ENCODE measurements at places on chromosomes 12 and 14.

- peak; percentile 79 for DNase-seq
Observed at GRCh38 chr12:54858562-54858961, 4.2 kb downstream of the MUCL1 start.

GRCh38 chr14:69842686-69843420 is 36.4 kb upstream of the SMOC1 start:
- DNase-seq, result no peak

GRCh38 chr14:93531644-93532043 is 100.9 kb downstream of the UNC79 start:
- DNase-seq, result no peak

DNA sequence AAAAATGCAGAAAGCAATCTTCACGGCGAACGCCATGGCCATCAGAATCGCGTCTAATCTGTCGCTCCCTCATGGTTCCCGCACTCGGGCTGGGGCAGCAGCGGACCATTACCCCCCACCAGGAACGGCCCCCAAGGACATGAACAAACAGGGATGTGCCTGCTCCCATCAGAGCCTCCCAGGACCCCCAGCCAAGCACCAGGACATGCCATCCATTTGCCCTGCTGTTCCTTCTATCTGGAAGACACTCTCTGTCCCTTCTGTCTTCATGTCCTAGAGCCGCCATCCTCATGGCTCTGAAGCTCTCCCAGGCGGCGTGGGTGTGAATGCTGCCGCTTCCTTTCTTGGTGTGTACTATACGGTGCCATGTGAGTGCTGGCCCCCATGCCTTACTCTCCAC is 371.8 kb downstream of the BCL11B start:
- no peak for DNase-seq

DNA sequence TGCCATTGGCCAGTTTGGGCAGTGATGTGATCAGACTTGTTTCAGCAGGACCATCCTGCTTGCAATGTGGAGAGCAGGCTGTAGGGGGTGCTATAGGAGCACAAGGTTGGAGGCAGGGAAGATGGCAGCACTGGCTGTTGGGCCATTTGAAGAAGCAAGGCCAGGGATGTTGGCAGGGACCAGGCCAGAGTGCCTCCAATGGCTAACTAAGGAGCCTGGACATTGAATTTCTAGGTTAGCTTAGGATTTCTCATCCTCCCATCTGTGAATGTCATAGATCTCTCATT is 23.5 kb downstream of the FGF23 start:
- peak; percentile 63 for DNase-seq

DNA sequence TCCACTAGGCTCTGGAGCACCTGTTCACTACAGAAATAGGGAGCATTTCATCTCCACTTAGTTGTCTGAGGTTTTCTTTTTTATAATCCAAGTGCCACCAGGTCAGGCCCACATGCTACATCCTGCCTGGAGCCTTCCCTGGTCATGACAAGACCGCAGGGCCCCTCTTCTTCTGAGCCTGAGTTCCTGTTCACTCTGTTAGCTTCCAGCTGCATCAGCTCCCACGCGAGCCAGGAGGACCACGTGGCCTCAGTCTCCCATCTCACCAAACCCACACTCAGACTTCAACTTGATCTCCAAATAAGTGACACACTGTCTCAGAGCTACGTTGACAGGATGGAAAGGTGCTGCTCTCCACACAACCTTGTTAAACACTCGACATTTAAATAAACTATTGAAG is 21.0 kb downstream of the RIMBP2 start:
- no peak for DNase-seq

GRCh38 chr12:6824901-6825381 is 3.3 kb upstream of the P3H3 start:
- no peak for DNase-seq

DNA sequence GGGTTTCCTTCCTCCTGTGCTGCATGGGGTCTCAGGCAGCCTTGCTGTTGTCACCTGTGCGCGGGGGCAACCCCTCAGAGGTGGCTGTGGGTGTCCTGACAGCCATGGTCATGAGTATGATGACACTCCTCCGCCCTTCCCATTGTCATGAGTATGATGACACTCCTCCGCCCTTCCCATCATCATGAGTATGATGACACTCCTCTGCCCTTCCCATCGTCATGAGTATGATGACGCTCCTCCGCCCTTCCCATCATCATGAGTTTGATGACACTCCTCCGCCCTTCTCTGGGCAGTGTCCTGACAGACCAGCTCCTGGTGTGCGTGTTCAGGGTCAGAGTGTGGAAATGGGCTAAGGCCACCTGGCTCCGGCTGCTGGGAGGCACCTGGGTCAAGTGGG is 40.0 kb downstream of the FBRSL1 start:
- DNase-seq, result no peak

DNA sequence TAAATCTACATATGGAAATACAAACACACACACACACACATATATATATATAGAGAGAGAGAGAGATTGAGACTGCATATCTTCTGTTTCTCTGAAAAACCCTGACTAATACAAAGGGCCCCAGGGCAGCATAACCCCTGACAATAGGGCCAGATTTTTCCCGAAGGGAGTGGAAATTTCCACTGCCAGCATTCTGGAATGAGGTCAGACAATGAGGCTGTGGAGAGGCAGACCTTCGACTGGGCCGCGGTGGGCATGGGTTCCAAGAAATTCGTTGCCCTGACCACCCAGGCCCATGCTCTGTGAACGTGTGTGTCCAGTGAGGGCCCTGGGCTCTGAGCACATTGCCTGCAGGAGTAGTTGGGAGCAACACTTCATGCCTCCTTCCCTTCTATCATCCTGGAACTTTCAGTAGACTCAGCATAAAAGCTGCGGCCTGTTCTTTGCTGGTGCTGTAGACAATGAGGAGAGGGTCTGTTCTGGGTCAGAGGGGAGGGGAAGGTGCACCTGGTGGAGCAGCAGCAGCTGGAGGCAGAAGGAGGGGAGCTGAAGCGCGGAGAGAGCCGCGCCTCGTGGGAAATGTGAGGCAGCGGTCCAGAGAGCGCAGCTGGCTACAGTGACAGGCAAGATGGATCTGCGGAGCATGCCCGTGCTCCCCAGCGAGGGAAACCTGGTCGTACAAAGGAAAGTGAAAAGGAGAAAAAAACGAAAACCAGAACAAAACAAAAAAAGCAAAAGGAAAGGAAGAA is 25.6 kb upstream of the CCDC60 start:
- peak; percentile 32 for DNase-seq

DNA sequence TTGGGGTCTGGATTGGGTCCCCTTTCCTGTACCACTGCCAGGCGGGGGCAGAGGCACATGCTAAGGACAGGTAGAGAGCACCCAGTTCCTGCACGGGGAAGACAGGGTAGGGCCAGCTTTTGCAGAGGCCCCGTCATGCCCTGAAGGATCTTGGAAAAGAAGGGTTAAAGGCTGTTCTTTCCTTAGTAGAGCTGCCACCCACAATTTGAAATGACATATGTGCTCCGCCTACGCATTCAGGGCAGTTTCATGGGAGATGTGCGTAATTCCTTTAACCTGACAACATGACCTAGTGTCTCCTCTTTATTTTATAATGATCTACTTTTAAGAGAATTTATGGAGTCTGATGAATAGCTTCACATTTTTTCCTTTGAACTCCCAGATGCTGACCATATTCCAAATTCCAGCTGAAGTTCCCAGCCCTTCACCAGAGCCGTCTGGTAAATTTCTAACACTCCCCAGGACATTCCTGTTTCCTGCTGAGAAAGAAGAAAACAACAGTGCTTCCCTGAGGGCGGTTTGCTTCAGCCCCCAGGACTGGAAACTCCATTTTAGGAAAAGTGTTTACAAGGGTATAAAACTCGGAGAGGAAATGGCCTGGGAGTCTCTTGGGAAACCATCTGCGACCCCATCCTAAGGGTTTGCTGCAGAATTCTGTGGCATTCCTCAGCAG is 58.9 kb upstream of the PLEKHG3 start:
- DNase-seq, result peak; percentile 87

GRCh38 chr14:36245223-36245622 is 68.7 kb upstream of the PTCSC3 start:
- no peak for DNase-seq

- no peak for DNase-seq
Observed at GRCh38 chr12:67665679-67666078, 17.1 kb downstream of the DYRK2 start.

- no peak for DNase-seq
Observed at GRCh38 chr12:123894823-123895345, 77.7 kb downstream of the CCDC92 start.

DNA sequence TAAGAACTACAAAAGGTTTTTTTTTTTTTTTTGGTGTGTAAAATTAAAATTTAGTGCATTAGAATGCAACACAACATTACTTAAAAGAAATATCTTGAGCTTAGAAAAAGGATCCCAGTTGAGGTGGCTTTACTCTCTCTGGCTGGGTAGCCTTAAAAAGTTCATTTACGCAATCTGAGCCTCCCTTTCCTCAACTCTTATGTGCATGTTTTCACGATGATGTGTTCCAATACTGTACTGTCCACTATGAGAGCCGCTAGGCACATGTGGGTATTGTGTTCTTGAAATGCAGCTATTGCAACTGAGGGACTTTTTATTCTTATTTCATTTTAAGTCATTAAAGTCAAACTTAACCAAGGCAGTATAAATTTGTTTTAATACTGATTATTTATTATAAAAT is 460.9 kb upstream of the SYT1 start:
- peak; percentile 40 for DNase-seq

DNA sequence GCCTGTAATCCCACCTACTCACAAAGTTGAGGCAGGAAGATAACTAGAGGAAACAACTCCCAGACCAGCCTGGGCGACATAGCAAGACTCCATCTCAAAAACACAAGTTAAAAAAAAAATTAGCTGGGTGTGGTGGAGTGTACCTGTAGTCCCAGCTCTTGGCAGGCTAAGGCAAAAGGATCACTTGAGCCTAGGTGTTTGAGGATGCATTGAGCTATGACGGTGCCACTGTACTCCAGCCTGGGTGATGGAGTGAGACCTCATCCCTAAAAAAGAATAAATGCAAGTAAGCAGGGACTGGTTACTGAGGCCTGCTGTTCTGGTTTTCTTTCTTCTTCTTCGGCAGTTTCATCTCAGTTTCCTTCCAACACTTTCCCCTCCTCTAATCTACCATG is 7.4 kb downstream of the PTPN21 start:
- DNase-seq, result no peak

GRCh38 chr12:89267404-89267803 is 84.9 kb downstream of the DUSP6 start:
- no peak for DNase-seq

GRCh38 chr14:106586098-106586704 is 1059.8 kb downstream of the TMEM121 start:
- DNase-seq, result no peak

GRCh38 chr14:85205875-85206274 is 324.1 kb upstream of the FLRT2 start:
- no peak for DNase-seq

GRCh38 chr14:101604935-101605780 is 43.9 kb downstream of the DIO3 start:
- DNase-seq, result no peak

GRCh38 chr14:59753512-59753911 is 117.1 kb downstream of the RTN1 start:
- no peak for DNase-seq

DNA sequence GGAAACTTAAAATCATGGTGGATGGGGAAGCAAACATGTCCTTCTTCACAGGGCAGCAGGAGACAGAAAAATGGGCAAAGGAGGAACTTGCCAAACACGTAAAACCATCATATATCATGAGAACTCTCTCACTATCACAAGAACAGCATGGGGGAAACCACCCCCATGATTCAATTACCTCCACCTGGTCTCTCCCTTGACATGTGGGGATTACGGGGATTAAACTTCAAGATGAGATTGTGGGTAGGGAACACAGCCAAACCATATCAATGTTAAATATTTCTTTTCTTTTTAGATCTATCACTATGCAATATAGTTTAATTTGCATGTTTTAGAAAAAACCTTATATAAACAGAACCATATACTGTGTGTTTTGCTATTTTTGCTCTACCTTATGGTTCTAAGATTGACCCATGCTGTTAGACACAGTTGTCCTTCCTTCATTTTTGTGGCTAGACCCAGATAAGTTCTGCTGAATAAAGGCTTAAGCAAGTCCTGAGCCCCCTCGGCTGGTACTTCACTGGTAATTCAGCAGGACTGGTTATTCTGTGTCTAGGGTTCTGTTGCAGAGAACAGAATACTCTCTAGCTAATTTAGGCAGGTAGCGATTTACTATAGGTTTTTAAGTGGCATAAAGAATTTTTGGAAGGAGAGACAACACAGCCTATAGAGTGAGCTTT is 253.7 kb upstream of the HMGA2 start:
- no peak for DNase-seq

DNA sequence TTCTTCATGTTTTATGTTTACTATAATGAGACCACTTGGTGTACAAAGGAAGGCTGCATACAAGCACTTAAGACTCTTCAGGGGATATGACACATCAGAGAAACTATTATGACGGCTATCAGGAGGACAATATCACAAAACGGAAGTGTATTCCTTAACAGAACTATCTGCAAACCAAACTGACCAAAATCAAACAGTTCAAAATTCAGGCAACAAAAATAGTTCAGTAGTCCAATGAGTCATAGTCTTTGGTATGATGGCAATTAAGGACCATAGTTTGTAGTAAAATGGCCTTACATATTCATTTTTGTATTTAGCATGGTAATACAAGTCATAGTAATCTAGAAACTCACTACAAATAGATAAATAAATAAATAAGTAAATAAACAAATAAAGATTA is 1638.7 kb upstream of the SEL1L start:
- DNase-seq, result no peak

GRCh38 chr12:121764808-121765207 is 28.7 kb downstream of the RHOF start:
- DNase-seq, result no peak

- DNase-seq, result peak; percentile 80
Observed at GRCh38 chr12:45220363-45220931, 4.6 kb downstream of the ANO6 start.

- no peak for DNase-seq
Observed at GRCh38 chr12:32039917-32040575, 66.6 kb upstream of the BICD1 start.

- no peak for DNase-seq
Observed at GRCh38 chr14:99420711-99421110, 59.9 kb downstream of the SETD3 start.

GRCh38 chr14:56490379-56490778 is 89.2 kb upstream of the TMEM260 start:
- peak; percentile 60 for DNase-seq

DNA sequence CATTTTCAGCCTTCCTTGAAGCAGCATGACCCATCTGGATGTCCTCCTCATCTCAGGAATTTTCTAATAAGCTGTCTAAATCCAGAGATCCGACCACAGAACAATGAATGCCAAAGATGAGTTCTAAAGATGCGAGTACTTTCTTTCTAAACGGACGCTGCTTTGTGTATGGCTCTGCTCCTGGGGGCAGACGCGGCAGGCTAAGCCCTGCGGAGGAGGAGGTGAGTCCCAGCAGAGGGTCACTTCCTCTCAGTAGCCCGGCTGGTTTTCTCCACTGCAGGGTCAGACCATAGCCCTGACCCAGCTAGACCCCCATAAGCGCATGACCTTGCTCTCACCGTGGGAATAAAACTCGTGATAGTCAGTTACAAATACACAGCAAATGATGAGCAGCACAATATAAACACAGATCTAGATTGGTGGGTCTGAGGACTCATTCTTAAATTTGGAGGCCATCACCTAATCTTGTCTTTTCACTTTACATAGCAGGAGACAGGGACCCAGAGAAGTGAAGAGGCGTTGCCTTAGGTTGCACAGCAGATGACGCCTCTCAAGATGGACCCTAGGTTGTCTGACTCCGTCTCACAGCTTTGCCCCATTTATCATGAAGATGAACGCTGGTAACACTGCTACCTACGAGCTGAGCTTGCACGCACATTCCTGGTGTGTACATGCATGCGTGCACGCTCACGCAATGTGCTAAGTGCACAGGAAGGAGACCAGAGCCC is 16.6 kb downstream of the SSH1 start:
- DNase-seq, result no peak
